ENCODE measurements at places on chromosomes 1 and 21.

DNA sequence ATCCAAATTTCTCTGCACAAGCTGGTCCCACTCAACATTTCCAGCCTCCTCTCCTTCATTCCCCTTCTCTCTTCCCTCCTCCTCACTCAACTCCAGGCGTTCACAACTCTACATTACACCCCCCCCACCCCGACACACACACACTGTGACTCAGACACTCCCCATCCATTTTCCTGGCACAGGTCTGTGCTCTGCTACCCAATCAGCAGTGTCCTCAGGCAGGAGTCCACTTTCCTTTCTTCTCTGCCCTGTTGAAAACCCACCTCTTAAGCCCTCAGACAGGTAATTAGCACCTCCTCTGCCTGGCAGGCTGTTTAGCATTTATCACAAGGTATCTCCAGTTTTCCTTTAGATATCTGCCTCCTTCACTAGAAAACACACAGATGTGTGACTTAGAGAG lies 8.8 kb upstream of the LMX1A start:
- no peak for DNase-seq

DNA sequence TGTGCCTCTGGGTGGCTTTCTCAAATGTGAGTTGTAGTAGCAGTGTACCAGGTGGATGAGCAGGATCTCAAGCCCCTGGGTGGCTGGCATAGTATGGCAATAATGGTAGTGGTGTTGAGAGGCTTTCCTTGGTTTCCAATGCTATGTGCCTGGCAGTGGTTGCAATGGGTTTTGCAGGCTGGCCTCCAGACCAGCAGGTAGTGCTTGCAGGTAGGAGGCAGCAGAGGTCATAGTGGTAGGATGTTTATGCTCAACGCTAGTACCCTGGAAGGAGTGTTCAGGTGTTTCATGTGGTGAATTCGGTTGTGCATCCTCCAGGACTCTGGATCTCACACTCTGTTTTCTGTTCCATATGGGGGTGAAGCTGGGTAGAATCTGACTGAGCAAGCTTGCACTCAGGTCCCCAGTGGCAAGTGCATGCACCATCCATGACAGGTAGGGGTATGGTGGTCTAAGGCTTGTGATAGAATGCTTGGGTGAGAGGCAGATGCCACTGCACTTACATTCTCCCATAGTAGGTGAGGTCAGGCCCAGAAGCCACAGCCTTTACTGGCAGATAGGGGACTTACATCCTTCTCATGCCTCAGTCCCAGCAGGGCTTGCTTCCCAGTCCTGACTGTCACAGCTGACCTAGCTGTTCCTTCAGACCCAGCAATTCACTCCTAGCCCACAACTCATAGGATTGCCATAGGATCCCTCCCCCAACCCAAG lies 410.5 kb upstream of the LRRC7 start:
- no peak for DNase-seq

- DNase-seq = no peak
Observed at GRCh38 chr1:99772809-99773208, 6.4 kb upstream of the FRRS1 start.

DNA sequence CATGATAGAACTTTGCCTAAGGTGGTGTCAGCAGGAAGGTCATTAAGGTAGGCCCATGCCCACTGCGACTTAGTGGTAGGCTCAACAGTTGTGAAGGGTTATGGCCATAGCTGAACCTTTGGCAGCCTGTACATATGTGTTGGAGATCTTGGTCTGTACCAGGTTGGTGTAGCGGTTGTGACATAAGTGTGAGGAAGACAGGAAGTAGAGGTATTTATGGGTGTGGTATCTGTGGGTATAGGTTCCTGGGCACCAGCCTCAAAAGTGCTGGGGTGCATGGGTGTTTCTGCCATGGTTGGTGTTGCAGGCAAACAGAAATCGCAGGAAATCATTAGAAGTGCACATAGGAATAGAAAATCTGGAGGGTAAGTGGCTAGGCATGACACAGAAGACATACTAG lies 18.6 kb upstream of the LRIF1 start:
- no peak for DNase-seq

GRCh38 chr1:57770772-57771171 lies 346.9 kb upstream of the DAB1 start:
- DNase-seq = no peak

GRCh38 chr1:28921286-28921869 lies 7.0 kb downstream of the EPB41 start:
- DNase-seq = no peak

DNA sequence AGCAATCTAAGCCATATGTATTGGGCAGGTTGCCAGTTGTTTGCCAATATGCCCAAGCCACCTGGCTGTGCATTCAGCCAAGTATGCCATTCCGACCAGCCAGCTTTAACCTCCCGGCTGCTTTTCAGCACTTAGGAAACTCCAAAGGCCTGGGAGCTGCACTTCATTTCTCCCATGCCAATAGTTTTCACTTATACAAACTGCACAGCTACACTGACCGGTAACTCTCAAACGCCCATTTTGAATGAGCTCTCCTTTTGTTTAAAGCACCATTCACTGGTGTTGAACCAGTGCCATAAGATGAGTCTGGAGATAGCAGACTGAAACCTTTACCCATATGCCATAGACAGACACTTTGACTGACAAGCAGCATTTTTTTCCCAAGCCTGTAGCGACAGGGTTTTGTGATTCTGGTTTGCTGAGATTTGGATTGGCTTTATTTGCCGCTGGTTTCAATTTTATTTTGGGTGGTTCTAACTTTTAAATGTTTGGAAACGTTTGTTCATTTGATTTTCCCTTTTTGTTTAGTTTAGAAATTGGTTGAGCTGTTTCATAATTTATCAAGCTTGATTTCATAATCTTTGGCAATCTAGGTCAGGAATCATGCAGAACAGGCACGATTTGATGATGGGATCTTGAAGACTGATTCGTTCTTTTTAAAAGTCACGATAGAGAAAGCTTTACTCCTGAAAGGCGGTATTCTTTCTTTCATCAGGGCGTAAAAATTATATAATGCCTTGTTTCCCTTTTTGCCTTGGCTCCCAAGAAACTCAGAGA lies 144.6 kb downstream of the NFIA start:
- DNase-seq = peak; percentile 78

- DNase-seq = no peak
Observed at GRCh38 chr1:108140936-108141335, 59.2 kb downstream of the SLC25A24 start.

DNA sequence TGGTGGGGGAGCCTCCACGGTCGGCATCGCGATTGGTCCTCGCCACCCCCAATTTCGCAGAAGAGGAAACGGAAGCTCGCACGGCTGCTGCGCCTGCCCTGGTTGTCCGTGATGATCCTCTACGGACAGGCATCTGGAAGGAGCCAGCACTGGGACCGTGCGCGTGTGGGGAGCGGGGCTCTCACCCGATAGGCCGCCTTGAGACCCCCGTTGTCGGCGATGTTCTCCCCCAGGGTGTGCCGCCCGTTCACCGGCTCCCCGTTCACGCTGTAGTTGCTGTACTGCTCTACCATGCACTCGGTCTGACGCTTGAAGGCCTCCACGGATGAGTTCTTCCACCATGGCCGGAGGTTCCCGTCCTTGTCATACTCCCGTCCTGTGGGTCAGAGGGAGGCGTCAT lies 48.4 kb upstream of the EIF4G3 start:
- DNase-seq = no peak

- no peak for DNase-seq
Observed at GRCh38 chr1:168088511-168089325, 48.0 kb downstream of the GPR161 start.

DNA sequence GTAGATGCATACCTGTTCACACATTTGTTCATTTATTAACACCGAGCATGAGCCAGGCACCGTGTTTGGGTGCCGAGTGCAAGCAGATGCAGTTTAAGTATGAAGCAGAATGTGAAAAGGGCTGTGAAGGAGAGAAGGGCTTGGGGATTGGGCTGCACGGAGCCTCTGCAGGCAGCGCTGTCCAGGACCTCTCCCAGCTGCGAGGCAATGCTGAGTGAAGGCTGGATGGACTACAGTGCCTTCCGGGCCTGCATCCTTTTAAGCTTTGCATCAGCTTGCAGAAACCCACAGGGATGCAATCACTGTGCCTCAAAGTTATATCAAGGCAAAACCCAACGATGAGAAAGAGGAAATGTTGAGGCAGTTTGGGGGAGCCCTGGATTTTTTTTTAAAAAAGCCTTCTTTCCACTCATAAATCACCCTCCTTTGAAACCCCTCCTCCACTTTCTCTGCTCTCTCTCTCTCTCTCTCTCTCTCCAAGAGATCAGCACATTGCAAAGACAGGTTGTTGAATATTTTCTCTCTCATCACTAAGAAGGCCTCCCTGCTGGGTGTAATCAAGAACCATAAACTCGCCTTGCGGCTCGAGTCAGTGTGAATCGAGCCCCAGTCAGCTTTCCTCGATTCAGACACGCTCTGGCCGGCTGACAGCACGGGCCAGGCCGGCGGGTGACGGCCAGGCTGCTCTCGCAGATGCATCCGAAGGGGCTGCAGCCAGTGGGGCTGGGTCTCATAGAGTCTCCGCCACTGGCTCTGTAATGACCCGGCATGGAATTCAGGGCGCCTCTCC lies 89.2 kb upstream of the POU3F1 start:
- DNase-seq = no peak

DNA sequence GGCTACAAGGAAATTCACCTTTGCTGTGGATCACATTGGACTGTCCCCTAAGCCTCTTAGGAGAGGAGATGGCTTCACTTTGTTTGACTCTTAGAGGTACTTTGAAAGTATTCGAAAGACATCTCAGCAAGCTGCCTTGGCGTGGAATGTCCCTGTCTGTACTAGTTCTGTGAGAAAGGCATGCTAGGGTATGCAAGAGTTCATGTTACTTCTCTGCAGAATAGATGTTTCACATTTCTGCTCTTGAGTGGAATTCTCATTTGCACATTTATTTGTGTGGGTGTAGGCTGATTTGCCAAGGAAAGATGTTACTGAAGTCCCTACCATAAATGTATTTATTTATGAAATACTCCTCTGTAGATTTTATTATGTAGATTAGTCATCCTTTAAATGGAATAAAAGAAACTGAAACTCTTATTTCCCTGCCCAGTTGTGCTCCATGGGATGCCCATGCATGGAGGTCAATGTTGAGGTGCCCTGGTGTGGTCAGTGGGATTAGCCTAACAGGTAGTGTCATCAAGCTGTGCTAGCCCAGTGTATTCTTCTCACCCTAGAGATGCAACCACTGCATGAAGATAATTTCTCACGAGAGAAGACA lies 13.8 kb downstream of the MIA3 start:
- DNase-seq = no peak

DNA sequence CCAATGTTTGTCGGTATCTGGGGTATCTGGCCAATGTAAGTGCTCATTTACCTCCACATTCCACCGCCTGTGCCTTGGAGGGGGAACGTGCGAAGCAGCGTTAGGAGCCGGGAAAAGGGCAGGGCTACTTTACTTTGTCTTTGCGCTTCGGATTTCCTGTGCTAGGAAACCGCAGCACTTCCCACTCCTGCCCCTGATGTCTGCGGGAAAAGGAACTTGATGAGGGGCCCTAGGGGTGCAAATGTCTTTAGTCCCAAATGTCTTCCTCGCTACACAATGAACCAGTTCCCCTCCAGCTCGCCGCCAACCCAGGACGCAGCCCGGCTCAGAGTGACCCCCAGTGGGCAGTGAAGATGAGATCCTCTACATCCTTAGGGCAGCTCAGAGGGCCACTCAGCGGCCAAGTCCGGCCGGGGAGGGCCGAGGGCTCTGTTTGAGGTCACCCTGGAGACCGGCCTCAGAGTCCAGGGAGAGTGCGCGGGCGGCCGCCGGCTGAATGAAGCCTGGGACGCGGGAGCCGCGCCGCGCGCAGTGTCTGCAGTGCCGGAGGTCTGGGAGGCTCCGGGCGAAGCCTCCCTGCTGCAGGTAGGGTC lies at the start of gene DYNLT5:
Gene DYNLT5 (plus strand): TSS at position 460 of the 593 bp plus-strand sequence. CDS start 2,200 bp downstream, outside the sequence.
- no peak for DNase-seq

GRCh38 chr1:52179073-52179472 lies 37.2 kb downstream of the ZFYVE9 start:
- DNase-seq = no peak

All from NCI-H1092 treated with DMSO at 0.1 percent for 48 hours (cell line).